AG10803 (cell line): ENCODE measurements at places on chromosomes 12 and 14.
A peak's percentile ranks its signal among the peaks of the same experiment; 100 is the strongest.

- no peak for DNase-seq
These were observed 55.3 kb downstream of the STAB2 start for GRCh38 chr12:103642240-103642864.

DNA sequence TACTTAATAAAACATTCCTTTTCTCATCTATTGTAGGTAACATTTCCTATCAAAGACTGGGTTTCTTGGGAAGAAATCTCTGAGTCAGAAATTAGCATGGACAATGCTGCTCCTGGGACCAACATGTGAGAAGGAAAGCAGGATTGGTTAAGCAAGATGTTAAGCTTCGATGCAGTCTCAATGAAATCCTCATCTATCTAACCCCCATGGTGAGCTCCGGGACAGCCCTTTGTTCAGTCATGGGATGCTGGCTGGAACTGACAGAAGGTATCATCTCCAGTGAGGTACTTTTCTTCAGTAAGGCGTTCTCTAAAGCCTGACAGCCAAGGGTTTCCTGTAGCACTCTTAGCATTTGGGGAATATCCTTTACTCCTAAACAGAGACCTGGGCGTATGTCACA is 82.8 kb upstream of the SINHCAF start:
- DNase-seq: no peak

DNA sequence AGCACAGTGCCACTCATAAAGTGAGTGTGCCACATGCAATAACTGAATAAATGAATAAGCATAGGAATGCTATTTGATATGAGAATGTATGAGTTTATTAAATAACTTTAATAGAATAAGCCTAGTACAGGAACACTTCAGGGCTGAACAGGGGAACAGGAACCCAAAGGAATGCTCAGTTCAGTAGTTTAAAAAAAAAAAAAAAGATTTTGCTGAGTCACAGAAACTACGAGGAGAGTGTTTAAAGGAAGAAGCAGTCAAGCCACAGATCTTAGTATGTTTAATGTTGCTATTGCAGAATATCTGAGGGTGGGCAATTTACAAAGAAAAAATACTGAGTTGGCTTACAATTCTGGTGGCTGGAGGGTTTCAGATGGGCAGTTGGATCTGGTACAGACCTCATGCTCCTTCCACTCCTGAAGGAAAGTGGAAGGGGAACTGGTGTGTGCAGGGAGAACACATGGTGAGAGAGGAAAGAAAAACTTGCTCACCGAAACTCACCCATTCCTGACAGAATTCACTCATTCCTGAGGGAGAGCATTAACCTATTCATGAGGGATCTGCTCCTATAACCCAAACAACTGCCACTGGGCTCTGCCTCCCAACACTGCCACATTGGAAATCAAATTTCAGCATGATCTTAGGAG is 880.3 kb upstream of the MGAT4C start:
- peak; percentile 26 for DNase-seq

- DNase-seq: peak; percentile 40
These were observed 32.4 kb upstream of the CD69 start for GRCh38 chr12:9792961-9793617.

DNA sequence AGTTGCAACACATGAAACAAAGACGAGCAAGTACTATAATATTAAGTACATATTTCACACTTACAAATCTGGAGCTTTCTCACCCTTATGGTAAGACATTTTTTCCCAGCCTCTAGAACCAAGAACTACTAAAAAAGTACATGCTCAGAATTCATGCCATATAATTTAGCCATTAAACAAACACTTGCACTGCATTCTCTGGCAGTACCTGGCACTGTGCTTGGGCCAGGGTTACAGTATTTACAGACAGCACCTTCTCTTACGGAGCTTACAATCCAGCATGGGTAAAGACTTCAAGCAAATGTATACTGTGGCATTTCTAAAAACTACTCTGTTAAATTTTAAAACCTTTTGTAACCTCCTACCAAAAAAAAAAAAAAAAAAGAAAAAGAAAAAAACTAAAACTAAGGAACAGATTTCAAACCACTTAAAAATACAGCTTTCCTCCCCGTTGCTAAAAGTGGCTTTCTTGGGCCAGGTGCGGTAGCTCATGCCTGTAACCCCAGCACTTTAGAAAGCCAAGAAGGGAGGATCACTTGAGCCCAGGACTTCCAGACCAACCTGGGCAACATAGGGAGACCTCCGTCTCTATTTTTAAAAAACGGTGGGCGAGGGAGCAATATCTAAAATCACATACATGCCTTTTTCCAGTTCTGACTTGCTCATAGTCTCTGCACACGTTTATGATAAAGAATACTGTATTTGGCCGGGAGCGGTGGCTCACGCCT is 956 bp downstream of the GNPTAB start:
- DNase-seq: no peak

DNA sequence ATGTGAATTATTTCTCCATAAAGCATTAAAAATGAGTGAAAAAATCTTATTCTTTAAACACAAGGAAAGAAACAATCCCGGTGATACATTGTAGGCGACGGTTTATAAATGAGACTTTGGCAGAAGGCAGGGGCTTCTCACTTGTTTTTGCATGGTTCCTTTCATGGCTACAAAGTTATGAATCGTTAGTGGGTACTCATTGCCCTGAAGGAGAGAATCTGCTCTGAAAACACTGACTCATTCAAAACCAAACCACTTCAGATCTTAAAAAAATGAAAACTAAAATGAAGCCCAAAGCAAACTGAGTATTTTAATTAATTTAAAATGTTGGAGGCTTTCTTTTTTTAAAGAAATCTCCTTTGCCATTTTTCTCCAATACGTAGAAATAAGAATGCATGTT is 41.4 kb upstream of the AMIGO2 start:
- peak; percentile 54 for DNase-seq

DNA sequence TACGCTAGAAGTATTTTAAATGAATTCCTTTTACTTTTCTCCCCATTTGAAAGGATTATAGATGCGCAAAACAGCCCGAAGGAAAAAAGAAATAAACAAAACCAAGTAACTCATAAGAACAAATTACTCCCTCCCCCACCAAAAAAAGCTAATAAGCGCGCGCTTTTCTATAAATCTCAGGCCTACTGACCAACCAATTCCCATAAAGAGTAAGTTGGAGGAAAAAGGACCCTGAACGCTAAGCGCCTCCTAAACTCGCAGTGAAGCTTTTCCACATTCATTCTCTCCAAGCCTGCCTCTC is 588 bp downstream of the MBIP start:
- no peak for DNase-seq

GRCh38 chr14:76375484-76375883 is 453 bp upstream of the ESRRB start:
- no peak for DNase-seq

GRCh38 chr12:74776378-74776777 is 238.7 kb downstream of the ATXN7L3B start:
- DNase-seq: no peak

DNA sequence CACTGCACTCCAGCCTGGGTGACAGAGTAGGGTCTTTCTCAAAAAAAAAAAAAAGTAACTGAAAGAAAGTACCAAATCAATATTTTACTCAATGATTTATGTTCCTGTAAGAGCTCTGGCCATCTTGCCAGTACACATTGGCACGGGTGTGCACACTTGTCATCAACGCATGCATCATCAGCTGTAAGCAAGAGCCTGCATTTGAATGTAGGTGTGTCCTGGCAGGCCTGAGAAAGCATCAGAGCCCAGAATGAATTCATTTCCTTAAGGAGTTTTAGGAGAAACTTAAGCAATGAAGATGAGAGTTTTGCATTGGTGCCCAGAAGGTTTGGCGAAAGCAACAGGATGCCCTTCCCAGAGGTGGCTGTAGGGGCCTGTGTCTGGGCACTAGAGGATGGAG is 88.5 kb upstream of the FZD10 start:
- DNase-seq: no peak

- peak; percentile 89 for DNase-seq
These were observed 8.3 kb downstream of the PROX2 start for GRCh38 chr14:74867673-74868072.

GRCh38 chr12:18130851-18131250 is 40.9 kb upstream of the RERGL start:
- no peak for DNase-seq

DNA sequence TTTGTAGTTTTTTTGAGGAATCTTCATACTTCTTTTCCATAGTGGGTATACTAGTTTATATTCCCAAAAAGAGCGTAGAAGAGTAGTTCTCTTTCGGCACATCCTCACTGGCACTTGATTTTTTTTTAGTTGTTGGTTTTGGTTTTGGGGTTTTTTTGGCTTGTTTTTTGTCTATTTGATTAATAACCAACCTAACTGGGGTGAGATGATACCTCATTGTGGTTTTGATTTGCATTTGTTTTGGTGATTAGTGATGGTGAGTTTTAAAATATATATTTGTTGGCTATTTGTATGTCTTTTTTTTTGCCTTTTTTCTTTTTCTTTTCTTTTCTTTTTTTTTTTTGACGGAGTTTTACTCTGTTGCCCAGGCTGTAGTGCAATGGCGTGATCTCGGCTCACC is 69.7 kb upstream of the BTG1 start:
- DNase-seq: no peak

GRCh38 chr12:38691164-38691563 is 214.2 kb downstream of the CPNE8 start:
- DNase-seq: peak; percentile 2

- peak; percentile 56 for DNase-seq
These were observed 2.6 kb upstream of the TAMALIN start for GRCh38 chr12:52004042-52004648.
